ENCODE measurements at places on chromosomes 13 and 19. TPM values are rescaled to one million over a fixed set of nuclear protein-coding genes. Genes with fewer than 3 reads are reported as not detected.

DNA sequence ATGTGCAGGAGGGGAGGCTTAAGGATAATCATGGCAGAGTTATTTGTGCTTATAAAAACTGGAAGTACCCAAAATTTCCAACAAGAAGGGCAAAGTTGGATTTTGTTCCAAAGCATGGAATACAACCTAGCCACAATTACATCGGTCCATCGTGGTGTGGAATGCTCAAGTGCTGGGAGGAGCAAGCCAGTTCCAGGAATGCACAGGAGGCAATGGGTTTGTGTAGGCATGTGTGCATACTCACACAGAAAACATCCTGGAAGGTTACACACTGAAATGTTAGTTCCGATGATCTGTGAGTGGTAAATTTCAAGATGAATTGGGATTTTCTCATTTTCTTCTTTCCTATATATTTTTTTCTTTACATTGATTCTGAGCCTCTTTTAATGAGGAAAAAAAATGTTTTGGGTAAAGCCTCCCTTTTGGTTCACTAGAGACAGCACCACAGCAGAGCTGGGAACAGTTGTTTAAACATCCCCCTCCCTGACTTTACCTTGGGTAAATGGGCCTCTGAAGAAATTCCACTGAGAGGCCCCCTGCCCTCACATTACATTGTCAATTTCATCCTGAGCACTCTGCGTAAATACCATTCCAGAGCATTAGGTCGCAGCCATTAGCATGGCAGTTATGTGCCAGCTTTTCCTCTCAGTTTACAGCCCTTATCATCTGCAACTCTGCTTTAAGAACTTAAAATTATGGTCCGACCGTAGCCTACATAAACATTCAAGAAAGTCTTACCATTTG lies 122.0 kb downstream of the UQCRFS1 start:
- no peak for DNase-seq

GRCh38 chr13:25180775-25181537 lies 8.9 kb upstream of the AMER2 start:
- no peak for DNase-seq

OR7C1 gene
- not detected for total RNA-seq

- DNase-seq, result no peak
These were observed 15.2 kb downstream of the COL5A3 start for GRCh38 chr19:9995084-9995483.

All from lung microvascular endothelial cell (primary cell).